ENCODE measurements at places on chromosomes 1 and 21. TPM values are rescaled to one million over a fixed set of nuclear protein-coding genes. Genes with fewer than 3 reads are reported as not detected.
A peak's percentile ranks its signal among the peaks of the same experiment; 100 is the strongest.

DNA sequence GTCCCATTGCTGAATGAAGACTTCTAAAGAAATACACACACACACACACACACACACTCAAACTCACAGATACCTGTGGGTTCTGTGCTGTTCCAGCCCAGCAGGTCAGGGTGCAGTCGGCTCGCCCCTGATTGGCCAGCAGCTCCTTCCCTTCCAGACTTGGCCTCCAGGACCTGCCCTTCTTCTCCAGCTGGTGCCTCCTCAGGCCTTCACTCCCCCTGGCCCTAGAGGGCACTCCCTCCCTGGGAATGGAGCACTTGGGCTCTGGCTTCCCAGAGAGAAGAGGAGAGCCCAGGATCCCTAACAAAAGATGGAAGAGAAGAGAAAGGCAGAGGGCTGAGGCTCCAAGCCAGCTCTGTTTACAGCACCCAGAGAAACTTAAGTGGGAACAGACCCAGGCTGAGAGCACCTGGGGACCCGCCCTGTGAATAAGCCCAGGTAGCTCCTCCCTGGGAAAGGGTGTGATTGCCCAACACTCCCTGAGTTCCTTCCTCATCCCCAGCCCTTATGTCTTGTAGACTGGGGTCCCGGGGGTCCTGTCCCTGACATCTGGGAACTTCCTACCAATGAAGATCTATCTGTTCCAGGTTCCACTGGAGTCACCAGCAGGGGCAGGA, at the start of gene PGLYRP3:
PGLYRP3 (minus strand) TSS at position 383 of the 617 bp plus-strand sequence. CDS start 2,287 bp downstream, outside the sequence.
- no peak within 1 kb of the TSS for H3K4me3 ChIP-seq
- no peaks in the 10 kb centered on the region for H3K4me1 ChIP-seq
- DNase-seq: no peak
- no peaks in the 10 kb centered on the region for H3K36me3 ChIP-seq
- H3K27me3 ChIP-seq: peaks cover 4% of the 10 kb centered on the region

DNA sequence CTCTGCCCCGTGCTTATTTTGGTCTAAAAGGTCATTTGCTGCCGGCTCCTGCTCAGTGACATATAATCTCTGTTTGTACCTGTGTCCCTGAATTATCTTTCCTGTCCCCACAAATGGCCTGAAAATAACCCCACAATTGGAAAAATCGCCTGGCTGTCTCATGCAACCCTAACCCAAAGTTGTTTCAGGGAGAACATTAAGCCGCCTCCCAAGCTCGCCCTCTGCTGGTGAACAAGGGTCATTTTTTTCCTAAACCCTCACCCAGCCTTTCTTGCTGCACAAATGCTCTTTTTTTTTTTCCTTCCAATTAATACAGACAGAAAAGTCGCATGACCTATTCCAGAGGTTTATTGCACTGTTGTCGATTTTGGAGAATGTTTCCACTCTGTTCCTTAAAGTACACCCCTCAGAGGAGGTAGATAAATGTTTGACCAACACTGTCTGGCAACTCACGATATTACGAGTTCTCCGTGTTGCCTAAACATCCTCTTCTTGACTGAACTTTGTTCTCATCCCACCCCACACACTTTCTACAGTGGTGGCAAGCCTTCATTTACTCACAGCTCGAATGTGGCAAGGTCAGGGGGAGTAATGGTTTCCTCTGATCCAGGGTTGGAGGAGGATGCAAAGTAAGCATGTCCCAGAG, 148.7 kb downstream of the ZZZ3 start:
- H3K27me3 ChIP-seq: no peaks in the 10 kb centered on the region
- H3K4me3 ChIP-seq: no peak overlapping the region
- no peak overlapping the region for H3K27ac ChIP-seq
- DNase-seq: peak; percentile 62
- H3K36me3 ChIP-seq: no peaks in the 10 kb centered on the region
- no peaks in the 10 kb centered on the region for H3K4me1 ChIP-seq

Gene RAB42
- total RNA-seq: 0.30 TPM

DNA sequence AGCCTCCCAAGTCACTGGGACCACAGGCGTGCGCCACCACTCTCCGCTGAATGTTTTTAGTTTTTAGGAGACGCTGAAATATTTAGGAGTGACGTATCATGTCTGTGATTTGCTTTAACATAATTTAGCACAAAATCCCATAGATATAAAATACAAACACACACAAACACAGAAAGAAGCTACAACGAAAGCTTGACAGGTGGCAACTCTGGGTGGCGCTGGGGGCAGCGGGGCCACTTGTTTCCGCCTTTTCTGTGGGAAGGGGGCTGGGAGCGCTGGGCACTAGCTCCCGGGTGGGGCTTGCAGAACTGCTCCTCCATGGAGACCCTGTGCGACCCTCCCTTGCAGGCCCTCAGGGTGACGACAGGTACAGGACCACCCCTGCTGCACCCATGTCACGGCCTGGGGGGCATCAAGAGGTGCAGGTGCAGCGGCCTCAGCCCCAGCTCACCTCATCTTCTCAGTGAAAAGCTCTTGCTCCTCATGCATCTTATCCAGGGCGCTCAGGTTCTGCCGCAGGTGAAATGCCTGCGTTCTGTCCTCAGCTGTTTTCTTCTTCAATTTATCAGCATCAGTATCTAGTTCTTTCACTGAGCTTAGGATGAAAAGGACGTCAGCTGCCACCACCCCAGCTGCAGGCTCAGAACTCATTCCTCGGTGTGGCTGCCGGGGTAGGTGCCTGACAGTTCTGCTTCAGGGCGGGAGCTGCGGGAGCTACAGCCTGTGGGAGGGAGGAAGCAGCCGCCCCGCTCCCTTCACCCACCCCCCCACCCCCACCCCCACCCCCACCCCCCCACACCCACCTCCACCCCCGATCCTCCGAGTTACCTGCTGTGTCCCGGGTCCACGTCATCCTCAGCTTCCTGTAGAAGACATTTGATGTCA, 15.3 kb downstream of the CFAP74 start:
- peaks cover 24% of the 10 kb centered on the region for H3K4me1 ChIP-seq
- H3K27ac ChIP-seq: no peak overlapping the region

DNA sequence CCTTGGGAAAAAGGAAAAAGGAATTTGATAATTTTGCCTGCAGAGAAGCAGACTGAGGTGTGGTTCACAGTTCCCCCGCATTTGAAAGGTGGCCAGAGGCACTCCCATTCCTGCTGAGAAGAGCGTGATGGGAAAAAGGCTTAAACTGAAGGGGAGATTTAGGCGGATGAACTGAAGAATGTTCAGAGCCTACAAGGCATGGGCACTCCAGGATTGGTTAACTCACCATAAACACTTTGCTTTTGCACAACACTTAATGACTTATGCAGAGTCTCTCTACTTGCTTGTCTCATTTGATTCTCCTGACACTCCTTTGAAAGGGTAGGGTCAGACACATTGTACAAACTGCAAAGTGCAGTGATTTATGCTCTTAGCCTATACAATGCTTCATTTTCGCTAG, 119.6 kb upstream of the RUNX1 start:
- H3K36me3 ChIP-seq: no peaks in the 10 kb centered on the region
- no peak overlapping the region for H3K4me3 ChIP-seq

Gene LRRN2
- 1.0 TPM for total RNA-seq

DNA sequence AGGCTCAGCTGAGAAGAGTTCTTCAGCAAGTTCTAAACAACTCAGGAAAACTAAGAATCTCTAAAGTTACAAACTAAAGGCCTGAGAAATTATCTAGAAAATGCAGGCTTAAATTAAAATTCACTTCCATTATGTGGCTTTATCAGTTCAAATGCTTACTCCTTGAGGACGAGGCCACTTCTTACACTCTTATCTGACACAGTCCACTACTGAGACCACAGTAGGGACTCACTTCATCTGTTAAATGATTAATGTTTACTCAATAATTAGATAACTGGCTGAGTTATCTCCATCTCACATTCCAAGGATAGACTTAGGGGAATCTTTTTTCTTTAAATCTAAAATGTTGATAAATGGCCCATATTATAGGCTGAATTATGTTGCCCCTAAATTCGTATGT, 1.6 kb downstream of the C1orf141 start:
- H3K36me3 ChIP-seq: no peaks in the 10 kb centered on the region
- no peak overlapping the region for H3K4me3 ChIP-seq
- H3K27me3 ChIP-seq: no peaks in the 10 kb centered on the region
- H3K27ac ChIP-seq: no peak overlapping the region
- H3K4me1 ChIP-seq: no peaks in the 10 kb centered on the region

GRCh38 chr1:197285526-197286205, 17.6 kb downstream of the CRB1 start:
- H3K4me3 ChIP-seq: no peak overlapping the region
- no peak for DNase-seq
- H3K27ac ChIP-seq: no peak overlapping the region
- no peaks in the 10 kb centered on the region for H3K27me3 ChIP-seq

Gene DENND4B
- total RNA-seq: 38.4 TPM

GRCh38 chr1:41806472-41807155, 112.1 kb downstream of the HIVEP3 start:
- no peaks in the 10 kb centered on the region for H3K36me3 ChIP-seq
- no peaks in the 10 kb centered on the region for H3K27me3 ChIP-seq
- DNase-seq: no peak
- no peak overlapping the region for H3K27ac ChIP-seq

DNA sequence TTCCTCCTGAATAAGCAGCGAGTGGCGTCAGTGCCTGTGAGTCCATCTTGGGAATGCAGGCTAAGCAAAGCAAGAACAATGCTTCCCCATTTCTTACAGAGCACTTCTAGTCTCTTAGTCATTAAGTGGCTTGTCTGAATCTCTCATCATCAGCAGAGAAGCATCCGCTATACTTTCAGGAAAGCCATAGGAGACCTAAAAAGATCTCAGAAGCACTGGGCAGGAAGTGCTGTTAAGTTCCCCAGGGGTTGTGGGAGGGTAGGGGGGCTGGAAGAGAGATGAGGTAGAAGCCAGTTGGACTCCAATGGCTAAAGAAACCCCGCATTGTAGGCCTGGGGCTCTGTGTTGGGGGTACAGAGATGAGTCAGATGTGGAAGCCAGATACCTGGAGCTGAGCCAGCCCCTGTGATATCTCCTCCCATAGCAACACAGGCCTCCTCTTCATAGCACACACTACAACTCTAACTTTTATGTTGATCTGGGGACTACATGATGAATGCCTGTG, 44.9 kb downstream of the SYT6 start:
- no peaks in the 10 kb centered on the region for H3K36me3 ChIP-seq
- no peak overlapping the region for H3K27ac ChIP-seq
- DNase-seq: no peak
- H3K4me1 ChIP-seq: no peaks in the 10 kb centered on the region
- H3K27me3 ChIP-seq: no peaks in the 10 kb centered on the region

DNA sequence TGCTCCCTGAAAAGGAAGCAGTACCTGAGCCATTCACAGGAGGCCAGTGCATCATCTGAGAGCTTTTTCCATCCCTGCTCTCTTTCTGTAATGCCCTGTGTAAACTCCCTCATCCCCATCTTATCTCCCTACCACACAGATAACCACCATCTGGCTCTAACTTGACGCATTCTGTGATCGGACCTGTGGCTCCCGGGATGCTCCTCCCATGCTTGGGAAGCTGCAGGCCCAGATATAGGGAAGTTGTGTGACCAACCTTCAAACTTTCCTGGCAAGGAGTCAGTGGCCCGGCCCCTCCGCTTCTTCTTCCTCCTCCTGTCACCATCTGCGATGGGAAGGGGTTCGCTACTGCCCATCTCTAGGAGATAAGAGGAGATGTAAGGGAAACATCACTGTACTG, 21.1 kb downstream of the MKNK1 start:
- H3K27me3 ChIP-seq: no peaks in the 10 kb centered on the region
- H3K27ac ChIP-seq: no peak overlapping the region
- peaks cover 100% of the 10 kb centered on the region for H3K36me3 ChIP-seq
- H3K4me1 ChIP-seq: no peaks in the 10 kb centered on the region
- no peak for DNase-seq
- no peak overlapping the region for H3K4me3 ChIP-seq

DNA sequence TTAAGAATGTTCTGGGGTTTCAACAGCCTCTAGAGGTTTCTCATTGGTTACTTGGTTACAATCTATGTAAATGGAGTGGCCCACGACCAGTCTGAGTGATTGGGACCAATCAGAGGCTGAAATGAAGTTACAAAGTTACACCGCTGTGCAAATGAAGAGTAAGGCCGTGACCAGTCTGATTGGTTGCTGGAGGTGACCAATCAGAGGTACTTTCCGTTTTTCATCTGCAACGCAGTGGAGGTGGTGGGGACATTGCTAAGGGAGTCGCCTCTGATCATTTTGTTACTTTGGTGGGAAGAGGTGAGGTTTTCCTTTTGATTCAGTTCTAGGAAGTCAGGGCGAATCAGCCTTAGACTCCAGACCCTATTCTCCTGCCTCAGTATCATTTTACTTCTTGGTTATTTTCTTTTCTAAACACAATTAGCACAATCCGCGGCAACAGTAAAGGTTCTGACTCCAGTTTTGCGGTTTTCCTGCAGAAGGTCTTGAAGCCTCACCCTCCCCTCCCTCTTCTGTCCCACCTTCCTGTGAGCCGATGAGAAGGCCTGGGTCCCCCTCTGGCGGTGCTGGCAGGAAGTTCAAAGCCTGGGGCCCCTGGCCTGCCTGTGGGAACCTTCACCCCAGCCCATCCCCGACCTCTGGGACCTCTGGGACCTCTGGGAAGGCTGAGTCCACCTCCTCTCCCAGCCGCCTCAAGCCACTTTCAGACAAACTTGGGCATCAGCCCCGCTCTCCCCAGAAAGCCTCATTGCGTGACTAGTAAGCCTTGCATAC, 38.7 kb upstream of the TTC34 start:
- no peak for DNase-seq
- H3K4me3 ChIP-seq: no peak overlapping the region
- no peaks in the 10 kb centered on the region for H3K36me3 ChIP-seq
- no peaks in the 10 kb centered on the region for H3K4me1 ChIP-seq

GRCh38 chr1:82640352-82640751, 839.6 kb downstream of the ADGRL2 start:
- no peak overlapping the region for H3K4me3 ChIP-seq
- no peak overlapping the region for H3K27ac ChIP-seq
- H3K4me1 ChIP-seq: no peaks in the 10 kb centered on the region

- H3K4me3 ChIP-seq: no peak overlapping the region
- peaks cover 12% of the 10 kb centered on the region for H3K4me1 ChIP-seq
- H3K27me3 ChIP-seq: no peaks in the 10 kb centered on the region
- H3K36me3 ChIP-seq: no peaks in the 10 kb centered on the region
- no peak for DNase-seq
Observed at GRCh38 chr1:16183765-16184556, 28.1 kb upstream of the EPHA2 start.

Gene TDRD10
- total RNA-seq: 2.9 TPM

DNA sequence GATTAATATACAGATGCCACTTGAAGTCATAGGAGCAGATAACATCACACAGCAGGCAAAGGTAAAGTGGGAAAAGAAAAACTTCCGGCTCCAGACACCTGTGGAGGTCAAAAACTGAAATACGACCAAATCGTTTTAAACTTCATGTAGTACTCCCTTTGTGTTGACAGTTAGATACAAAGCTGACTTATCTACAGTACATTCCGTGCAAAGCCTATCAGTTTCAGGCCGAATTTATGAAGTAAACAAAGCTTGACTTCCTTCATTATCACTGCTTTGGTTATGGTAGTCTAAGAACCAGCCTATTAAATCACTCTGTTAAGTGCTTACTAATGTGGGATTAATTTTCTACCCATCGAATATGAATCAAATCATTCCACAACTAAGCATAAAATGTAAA, 156.3 kb downstream of the SMYD3 start:
- no peak overlapping the region for H3K27ac ChIP-seq
- H3K27me3 ChIP-seq: no peaks in the 10 kb centered on the region
- H3K36me3 ChIP-seq: no peaks in the 10 kb centered on the region
- no peak overlapping the region for H3K4me3 ChIP-seq
- no peak for DNase-seq
- peaks cover 4% of the 10 kb centered on the region for H3K4me1 ChIP-seq

All from heart right ventricle (tissue), 16 donors.